ENCODE measurements at places on chromosomes 5 and 9.

DNA sequence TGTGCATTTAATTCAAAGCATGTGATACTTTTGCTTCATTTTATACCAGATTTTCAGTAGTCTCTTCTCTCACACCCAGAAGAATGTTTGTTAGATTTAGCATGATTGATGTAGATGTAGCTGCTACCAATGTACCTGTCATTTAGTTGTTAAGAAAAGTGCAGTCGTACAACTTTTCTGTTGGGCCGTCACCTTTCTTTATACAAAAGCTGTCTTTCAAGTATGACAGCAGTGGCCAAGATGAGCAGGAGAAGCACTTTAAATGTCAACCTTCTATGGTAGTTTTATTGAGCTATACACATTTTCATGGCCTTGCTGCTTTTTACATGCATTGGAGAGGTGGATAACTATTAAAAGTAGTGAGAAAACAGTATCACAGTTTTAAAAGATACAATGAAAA lies 77.7 kb upstream of the PTPRD start:
- DNase-seq, result no peak

DNA sequence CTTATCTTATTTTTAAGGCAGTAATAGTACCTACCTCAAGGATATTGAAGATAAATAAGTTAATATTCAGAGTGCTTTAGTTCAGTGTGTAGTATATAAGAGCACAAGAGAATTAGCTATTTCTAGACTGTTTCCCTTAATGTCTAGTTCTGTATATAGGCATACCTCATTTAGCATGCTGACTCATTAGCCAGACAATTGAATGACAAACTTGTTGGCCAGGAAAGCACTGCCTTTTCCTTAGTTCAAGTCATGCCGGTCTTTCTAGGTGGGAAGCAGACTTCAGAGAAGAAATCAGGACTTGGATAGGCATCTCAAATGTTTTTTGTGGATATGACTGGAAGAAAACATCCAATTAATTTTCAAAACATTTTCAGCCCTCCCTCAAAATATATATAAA lies 3.2 kb upstream of the FBXO4 start:
- DNase-seq, result no peak

- no peak for DNase-seq
Measured at GRCh38 chr5:99441235-99441634, 512.4 kb upstream of the CHD1 start.

- DNase-seq, result no peak
Measured at GRCh38 chr5:82538339-82539034, 260.3 kb upstream of the RPS23 start.

GRCh38 chr5:156191547-156191946 lies 135.4 kb upstream of the SGCD start:
- no peak for DNase-seq

- DNase-seq, result no peak
Measured at GRCh38 chr9:89313842-89314241, 2.8 kb downstream of the CKS2 start.

DNA sequence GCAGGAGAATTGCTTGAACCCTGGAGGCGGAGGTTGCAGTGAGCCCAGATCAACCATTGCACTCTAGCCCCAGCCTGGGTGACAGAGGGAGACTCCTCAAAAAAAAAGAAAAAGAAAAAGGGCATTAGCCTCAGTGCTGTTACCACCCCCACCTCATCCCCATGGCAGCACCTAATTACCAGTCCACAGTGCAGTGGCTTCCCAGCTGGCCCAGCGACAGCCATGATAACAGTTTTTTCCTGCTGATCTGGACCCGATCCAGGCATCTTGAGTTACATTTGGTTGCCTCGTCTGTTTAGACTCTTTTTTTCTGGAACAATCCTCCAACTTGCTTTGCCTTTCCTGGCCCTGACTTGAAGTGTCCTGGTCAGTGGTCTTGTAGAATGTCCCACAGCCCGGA lies 24.4 kb downstream of the NCS1 start:
- no peak for DNase-seq

Data from activated CD8-positive, alpha-beta memory T cell treated with anti-CD3 and anti-CD28 coated beads for 1 hour (primary cell).